SHP77 (cell line): ENCODE measurements at places on chromosomes 16 and 17.
A peak's percentile ranks its signal among the peaks of the same experiment; 100 is the strongest.

- DNase-seq: peak; percentile 35
Measured at GRCh38 chr17:27038676-27039075, 255.2 kb upstream of the WSB1 start.

GRCh38 chr16:85436207-85436606 lies 176.9 kb upstream of the GSE1 start:
- DNase-seq: no peak

DNA sequence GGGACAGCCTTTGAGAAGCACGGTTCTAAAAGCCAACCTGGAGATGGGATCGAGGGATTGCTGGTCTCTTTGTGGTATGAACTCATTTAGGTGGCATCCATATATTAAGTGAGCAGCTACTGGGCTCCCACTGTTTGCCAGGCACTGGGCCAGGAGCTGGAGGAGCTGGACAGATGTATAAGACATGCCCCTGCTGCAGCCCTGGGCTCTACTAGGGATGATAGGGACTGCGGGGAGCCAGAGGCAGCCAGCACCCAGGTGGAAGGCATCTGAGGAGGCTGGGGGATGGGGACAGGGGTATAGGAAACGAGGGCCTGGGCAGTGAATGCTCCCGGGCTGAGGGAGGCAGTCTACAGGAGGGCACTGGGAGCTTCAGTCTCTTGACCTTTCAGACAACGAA lies 53.0 kb upstream of the MEAK7 start:
- DNase-seq: no peak

- DNase-seq: no peak
Measured at GRCh38 chr17:78642707-78643106, 65.5 kb upstream of the DNAH17 start.

- DNase-seq: no peak
Measured at GRCh38 chr17:1360975-1361374, 39.0 kb downstream of the YWHAE start.

GRCh38 chr17:2385240-2386210 lies 15.3 kb downstream of the MNT start:
- DNase-seq: no peak

GRCh38 chr17:80679816-80680215 lies 135.2 kb downstream of the RPTOR start:
- DNase-seq: no peak

DNA sequence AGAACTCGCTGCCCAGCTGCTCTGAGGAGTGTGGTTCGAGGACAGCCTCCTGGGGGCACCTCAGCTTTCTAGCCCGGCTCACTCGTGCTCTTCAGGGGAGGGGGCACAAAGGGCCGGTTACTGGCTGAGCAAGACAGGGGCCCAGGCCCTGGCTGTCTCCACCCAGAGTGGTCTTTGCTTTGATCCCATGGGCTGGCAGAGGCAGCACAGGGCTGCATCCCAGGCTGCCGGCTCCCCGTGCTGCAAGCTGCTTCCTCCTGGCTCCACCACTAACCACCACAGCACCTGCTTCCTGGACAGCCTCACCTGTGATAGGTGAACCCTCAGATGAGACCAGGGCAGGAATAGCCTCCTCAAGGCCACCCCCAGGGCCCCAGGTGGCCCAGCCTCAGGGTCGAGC lies 6.8 kb downstream of the SPPL2C start:
- DNase-seq: no peak

DNA sequence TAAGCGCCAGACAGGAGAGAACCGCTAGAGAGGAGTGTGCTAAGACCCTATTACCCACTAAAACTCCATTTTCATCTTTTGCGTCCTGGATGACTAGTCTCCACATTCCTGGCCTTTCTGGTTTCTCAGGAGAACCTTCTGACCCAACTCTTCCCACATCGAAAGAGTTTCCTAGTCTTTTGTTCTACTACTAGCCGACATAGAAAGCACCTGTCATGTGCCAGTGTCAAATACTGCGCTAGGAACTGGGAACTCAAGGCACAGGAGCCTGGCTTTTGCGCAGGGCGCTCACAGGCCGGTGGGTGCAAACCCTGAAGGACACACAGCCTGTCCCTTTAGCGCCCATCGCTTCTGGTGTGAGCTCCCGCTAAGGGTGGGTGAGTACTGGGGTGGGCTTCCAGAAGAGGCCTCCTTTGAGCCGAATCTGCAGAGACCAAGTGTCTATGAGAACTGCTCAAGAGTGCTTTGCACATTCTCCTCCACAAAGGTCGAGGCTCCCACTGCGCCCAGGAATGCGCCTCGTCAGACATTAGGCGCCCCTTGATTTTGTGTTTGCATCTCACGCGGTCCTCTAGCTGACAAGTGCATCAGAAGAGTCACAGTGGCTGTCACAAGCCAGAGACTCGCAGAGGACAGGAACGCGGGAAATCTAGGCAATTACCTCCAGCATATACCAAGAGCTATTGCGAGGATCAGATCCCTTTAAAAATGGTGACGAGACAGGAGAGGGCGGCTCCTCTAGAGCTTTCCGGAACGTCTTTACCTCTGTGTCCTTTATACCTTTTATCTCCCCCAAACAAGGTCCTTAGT lies 2.0 kb upstream of the PSMB3 start:
- peak; percentile 30 for DNase-seq

GRCh38 chr17:33054412-33054811 lies 62.8 kb downstream of the SPACA3 start:
- DNase-seq: no peak

DNA sequence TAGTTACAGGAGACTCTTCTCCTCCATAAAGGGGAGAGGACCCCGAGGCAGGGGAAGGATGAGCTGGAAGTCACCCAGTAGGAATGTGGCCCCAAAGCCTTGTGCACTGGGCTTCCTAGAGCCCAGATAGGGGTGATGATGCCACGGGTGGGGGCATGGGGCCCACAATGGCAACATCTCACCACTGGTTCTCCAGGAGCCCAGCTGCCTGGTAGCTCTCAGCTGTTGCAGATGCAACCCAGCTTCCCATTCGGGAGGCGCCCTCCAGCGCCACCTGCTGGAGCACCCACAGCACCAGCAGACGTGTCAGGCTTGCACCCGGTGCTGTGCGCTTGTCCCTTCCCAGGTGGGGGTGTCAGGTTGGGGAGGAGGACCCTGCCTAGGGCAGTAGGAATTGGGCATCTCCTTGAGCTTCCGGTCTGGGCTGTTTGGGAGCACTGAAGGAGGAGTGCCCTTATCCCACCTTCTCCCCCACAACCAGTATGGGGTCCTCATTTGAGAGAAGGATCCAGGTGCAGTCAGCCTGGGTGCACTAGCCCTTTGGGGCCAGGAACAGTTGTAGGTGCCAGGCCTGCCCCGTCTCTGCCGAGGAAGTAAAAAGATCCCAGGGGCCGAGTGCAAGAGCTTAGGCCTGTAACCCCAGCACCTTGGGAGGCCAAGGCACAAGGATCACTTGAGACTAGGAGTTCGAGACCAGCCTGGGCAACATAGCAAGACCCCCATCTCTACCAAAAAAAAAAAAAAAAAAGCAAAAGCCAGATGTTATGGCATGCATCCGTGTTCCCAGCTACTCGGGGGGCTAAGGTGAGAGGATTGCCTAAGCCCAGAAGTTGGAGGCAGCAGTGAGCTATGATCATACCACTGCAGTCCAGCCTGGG lies 14.4 kb downstream of the CDIPT start:
- DNase-seq: peak; percentile 72

DNA sequence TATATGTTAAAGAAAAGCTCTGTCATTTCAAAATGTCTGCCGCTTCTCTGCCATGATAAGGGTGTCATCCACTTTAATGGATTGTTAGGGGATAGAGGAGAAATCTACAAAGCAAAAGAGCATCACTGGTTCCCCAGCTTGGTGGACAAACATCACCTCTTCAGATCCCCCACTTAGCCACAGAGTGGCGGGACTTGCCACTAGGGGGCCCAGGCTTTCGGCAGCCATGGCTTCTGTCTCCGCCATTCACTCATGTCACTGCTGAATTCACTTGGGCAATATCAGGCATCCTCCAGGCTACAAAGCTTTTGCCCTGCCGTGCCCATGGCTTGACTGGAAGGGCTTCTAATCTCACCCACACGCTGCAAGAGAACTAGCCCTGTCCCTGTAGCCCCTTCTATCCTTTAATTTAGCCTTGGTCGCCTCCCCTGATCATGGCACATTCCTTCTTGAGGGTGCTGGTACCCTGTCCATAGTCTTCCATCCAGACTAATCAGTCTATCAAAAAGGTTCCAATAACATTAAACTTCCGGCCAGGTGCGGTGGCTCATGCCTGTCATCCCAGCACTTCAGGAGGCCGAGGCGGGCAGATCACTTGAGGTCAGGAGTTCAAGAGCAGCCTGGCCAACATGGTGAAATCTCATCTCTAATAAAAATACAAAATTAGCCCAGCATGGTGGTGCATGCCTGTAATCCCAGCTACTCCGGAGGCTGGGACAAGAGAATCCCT lies 34.7 kb downstream of the SBK1 start:
- DNase-seq: peak; percentile 69

- DNase-seq: no peak
Measured at GRCh38 chr17:46046957-46047356, 47.9 kb downstream of the STH start.

GRCh38 chr16:86906623-86907022 lies 328.3 kb downstream of the FOXL1 start:
- no peak for DNase-seq

DNA sequence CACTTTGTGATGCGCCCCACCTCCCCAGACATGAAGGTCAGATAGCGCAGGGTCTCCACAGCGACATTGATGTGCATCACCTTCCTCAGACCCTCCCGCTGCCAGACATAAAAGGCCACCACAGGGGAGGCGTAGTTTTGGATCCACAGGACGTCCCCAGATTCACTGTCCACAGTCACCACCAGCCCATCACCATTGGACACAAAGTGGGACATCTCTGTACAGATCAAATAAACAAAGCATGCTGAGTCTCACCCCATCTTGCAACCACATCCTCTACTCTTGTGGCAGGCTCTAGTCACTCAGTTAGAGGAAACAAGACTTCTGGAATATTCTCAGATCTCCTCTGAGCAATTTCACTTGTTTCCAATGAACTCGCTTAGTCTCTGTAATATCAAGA lies 46.3 kb upstream of the ICAM2 start:
- DNase-seq: no peak

DNA sequence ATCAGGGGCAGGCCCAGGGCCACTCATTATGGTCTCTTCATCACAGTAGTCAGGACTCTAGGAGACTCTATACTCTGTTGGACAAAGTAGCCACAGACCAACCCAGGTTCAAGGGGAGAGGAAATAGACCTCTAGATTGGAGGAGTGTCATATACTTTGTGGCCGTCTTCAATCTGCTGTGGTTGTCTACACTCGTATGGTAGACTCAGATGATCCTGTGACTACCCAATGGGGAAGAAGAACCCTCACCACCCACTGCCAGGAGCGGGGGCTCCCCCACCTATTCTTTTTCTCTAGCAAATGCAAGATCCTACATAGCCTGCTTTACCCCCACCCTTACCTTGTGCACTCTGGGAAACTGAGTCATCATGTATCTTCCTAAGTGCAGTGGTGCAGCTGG lies 80.5 kb downstream of the KSR1 start:
- DNase-seq: no peak

GRCh38 chr17:11351479-11351878 lies 110.5 kb downstream of the SHISA6 start:
- no peak for DNase-seq

DNA sequence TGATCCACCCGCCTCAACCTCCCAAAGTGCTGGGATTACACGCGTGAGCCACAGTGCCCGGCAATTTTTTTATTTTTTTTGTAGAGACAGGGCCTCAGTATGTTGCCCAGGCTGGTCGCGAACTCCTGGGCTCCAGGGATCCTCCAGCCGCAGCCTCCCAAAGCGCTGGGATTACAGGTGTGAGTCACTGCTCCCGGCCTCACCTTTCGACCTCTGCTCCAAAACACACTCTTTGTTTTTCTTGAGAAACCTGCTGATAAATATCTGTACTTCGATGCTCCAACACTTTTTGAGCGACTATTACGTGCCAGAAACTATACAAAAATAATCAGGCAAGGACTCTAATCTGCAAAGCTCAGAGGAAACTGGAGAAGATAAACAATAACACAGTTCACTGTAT lies 1.0 kb downstream of the MED1 start:
- DNase-seq: no peak

DNA sequence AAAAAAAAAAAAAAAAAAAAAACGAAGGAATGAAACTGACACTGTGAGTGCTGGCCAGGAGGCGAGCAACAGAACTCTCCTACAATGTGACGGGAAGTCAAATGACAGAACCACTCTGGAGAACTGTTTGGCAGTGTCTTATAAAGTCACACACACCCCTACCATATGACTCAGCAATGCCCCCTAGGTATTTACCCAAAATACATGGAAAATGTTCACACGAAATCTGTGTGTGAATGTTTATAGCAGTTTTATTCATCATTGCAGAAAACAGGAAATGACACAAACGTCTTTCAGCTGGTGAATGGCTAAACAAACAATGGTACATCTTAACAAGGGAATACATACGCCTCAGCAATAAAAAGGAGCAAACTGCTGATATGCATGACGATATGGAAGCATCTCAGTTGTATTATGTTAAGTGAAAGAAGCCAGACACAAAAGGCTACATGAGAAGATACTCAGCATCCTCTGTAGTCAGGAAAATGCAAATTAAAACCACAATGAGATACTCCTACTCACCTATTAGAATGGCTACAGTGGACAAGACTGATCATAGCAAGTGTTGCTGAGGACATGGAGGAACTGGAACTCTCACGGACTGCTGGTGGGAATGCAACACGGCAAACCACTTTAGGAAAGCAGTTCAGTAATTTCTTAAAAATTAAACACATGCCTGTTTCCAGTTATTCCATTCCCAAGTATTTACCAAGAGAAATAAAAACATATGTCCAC lies 74.7 kb downstream of the TBC1D16 start:
- DNase-seq: no peak

DNA sequence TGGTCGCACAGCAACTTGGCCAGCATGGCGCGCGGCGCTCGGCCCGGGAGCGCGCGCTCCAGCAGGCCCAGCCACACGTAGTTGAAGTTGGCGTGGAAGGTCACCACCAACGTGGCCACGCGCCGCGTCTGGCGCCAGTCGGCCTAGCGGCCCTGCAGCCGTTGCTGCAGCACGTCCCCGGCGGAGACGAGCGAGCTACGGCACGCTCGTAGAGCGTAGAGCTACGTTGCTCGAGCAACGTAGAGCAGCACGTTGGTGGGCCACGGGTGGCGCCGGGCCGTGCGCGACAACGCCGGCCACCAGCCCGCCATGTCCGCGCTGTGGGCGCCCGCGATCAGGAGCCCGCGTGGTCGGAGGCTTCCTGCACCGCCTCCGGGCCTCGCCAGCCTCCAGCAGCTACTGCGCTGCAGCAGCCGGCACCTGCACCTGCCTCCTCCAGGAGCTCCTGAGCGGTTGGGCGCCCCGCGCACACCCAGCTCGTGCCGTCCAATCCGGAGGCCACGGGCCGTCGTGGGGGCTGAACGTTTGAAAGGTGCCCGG lies 13.4 kb upstream of the SULT1A1 start:
- DNase-seq: peak; percentile 95
